NK-92 treated with Interleukin-12 subunit alpha and Interleukin-12 subunit beta, amount 100 ng/mL, for 24 hours (cell line): ENCODE measurements at places on chromosomes 7 and 10.

DNA sequence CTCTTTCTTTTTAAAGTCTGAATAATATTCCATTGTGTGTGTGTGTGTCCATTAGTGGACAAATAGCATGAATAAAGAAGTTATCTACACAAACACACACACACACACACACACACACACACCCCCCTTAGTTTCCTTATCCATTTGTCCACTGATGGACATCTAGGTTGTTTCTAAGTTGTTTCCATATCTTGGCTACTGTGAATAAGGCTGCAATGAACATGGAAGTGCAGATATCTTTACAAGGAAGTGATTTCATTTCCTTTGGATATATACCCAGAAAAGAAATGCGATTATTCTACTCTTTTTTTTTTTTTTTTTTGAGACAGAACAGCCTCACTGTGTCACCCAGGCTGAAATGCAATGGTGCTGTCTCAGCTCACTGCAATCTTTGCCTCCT, 113.5 kb downstream of the MBL2 start:
- no peak for DNase-seq

- DNase-seq = no peak
These were observed 298.5 kb downstream of the KLF6 start for GRCh38 chr10:3486346-3487065.

- DNase-seq = no peak
These were observed 486 bp downstream of the CACNA2D1 start for GRCh38 chr7:82443036-82443546.

DNA sequence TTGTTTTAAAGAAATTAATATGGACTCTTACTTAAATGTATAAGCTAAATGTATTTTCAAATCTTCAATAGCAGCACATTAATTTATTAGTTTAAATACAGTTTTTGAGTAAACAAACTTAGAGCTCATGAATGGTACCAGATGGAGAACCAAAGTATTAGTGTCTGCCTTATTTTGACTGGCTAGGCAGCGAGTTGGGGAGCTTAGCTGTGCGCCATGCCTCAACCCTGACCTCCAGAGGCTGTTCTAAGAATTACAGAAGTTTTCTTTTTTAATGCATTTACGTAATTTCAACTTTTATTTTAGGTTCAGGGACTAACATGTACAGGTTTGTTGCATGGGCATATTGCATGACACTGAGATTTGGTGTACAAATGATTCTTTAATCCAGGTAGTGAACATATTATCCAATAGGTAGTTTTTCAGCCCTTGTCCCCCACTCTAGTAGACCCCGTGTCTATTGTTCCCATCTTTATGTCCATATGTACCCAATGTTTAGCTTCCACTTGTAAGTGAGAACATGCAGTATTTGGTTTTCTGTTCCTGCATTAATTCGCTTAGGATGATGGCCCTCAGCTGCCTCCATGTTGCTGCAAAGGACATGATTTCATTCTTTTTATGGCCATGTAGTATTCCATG, 166.8 kb downstream of the IQUB start:
- no peak for DNase-seq

DNA sequence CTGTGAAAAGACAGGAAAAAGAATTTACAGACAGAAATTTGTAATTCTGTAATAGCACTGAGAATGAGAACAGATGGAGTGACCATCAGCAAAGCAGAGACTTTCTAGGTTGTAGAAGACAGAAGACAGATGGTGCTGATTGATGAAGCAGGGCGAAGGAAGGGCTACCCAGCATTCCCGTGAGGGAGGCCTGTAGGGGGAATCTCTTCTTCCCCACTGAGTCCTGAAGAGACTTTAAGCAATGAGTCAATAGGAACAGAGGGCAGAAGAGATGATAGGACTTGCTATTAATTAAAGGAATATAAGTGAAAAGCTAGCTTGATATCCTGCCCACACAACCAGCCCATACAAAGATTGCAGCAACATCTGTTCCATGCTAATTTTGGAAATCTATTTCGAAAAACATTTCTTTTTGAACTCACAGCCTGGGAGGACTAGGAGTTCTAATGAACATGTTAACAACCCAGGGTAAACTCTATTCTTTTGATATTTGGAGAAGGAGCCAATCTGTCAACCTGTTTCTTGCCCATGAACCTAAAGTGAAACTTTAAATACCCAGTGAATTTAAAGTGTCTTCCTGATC, 44.1 kb downstream of the RALA start:
- DNase-seq = no peak

- DNase-seq = no peak
These were observed 78.3 kb downstream of the HTR7 start for GRCh38 chr10:90779548-90779947.

- no peak for DNase-seq
These were observed 74.8 kb upstream of the GPR37 start for GRCh38 chr7:124840435-124840834.

GRCh38 chr7:79968077-79968648, 166.5 kb upstream of the GNAI1 start:
- DNase-seq = no peak

DNA sequence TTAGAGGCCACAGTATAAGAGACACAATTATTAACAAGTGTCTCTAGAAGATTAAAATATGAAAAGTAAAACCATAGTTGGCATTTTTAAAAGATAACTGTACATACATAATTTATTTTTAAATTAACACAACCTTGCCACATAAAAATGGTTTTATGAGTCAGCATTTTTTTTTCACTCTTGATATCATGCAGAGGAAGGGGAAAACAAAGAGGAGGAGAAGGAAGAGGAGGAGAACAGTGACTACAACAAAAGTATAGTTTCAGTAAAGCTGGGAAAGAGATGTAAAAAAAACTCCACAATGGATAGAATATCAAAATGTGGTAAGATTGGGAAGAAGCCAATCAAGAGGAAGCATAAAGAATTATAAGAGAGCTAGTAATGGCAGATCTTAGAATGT, 34.0 kb downstream of the CH25H start:
- DNase-seq = no peak

DNA sequence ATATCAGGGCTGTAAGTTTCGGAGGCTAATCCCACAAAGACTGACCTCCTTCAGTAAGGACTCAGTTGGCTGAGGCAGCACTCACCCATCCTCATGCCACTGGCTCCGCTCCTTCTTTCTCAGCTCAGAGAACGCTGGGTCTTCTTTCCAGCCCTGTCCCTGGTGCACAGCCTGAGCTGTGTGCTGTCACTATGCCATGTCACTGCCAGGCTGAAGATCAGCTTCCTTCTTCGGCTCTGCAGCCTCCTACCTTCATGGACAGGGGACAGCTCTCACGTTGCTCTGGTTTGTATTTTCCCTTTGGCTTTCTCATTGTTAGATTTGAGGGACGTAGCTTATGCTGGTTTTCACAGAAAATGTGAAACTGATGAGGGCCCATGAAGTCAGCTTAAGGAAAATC, 437.3 kb downstream of the GLRX3 start:
- no peak for DNase-seq

- no peak for DNase-seq
These were observed 151.1 kb downstream of the SH3PXD2A start for GRCh38 chr10:103703941-103704919.

GRCh38 chr10:36504758-36505157, 620.6 kb upstream of the ANKRD30A start:
- DNase-seq = no peak

GRCh38 chr10:8417631-8418030, 363.1 kb downstream of the GATA3 start:
- DNase-seq = no peak

- DNase-seq = no peak
These were observed 65.1 kb downstream of the CTBP2 start for GRCh38 chr10:125095228-125095627.
